Mammary epithelial cell (primary cell): ENCODE measurements at places on chromosomes 3 and 15.
A peak's percentile ranks its signal among the peaks of the same experiment; 100 is the strongest.

- no peak for DNase-seq
Measured at GRCh38 chr15:67783303-67783702, 42.0 kb upstream of the SKOR1 start.

- no peak for DNase-seq
Measured at GRCh38 chr3:110806924-110807323, 264.7 kb upstream of the NECTIN3 start.

GRCh38 chr3:65728138-65728537 is 310.6 kb downstream of the MAGI1 start:
- no peak for DNase-seq

DNA sequence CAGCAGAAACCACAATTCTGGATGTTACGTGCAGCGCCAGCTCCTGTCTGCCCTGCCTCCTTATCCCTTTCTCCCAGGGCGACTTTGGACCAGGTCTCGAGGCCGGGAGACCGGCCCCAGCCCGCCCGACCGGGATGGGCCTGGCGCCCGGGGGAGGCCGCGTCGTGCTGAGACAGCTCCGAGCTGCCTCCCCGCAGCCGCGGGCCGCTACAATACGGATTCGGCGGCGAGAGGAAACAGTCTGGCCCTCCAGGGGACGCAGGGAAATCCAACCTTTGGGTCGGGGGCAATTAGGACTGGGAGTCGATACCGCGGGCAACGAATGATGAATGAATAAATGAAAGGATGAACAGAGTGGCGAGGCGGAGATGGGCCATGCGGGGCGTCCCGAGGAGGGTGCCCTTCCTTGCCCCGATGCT is 537 bp downstream of the GRAMD2A start:
- DNase-seq, result peak; percentile 59

DNA sequence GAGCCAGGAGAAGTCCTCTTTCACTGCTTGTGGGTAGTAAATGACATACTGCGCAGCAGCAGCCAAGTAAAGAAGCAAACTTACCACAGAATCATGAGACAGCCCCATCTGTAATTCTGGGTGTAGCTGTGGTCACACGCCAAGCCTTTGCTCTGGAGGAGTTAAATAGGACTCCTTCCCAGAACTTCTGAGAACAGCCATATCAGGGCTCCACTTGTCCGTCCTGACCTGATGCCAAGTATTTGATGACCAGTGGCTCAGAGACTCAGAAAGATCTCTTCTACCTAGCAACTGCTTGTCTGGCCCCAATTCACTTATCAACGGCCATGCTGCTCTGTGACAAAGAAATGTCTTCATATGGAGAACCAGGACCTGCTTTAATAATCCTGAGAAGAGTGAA is 20.6 kb upstream of the GOLIM4 start:
- peak; percentile 67 for DNase-seq

GRCh38 chr3:196706327-196706726 is 5.7 kb downstream of the CEP19 start:
- DNase-seq, result no peak

DNA sequence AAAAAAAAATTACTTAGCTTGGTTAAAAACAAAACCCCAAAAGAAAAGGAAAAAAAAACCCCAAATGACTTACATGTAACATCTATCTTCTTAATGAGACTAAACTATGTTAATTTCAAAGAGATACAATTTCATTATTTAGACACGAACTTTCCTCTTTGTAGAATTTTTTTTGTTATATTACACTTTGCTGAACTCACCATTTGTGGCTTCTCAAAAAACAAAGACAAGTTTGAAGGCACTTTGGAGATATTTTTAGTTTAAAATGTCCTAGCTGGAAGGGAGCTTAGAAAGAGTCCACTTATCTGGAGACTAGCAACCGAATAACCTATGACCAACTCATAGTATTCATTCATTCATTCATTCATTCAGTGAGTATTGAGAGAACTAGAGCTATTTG is 301.7 kb upstream of the ROPN1 start:
- no peak for DNase-seq

DNA sequence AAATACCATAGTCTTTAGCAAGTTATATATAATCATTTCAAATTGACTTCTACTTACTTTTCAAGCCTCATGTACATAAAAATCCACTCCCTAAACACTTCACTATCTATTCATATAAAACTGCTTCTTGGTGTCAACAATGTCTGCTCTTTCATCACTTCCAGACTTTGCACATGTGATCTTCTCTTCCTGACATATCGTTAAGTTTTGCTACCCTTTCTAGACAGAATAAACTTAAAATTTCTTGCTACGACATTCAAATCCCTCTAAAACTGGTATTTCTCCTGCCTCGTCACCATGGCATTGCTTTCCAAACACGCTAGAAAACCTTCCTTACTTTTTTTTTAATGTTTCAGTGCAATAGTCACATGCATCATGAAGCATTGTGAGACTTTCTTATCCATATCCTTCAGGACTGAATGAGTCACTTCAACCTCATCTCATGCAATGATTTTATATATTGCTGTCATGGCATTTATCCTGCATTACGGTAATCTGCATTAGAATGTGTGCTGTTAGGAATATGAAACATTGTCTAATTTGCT is 122.8 kb downstream of the GMNC start:
- no peak for DNase-seq

- no peak for DNase-seq
Measured at GRCh38 chr3:195803289-195803908, 8.3 kb downstream of the MUC4 start.

GRCh38 chr3:194572143-194572789 is 61.0 kb downstream of the TMEM44 start:
- peak; percentile 30 for DNase-seq

GRCh38 chr3:160413613-160414248 is 14.3 kb downstream of the SMC4 start:
- peak; percentile 54 for DNase-seq

GRCh38 chr15:37098468-37099318 is 1.7 kb downstream of the MEIS2 start:
- DNase-seq, result peak; percentile 47

DNA sequence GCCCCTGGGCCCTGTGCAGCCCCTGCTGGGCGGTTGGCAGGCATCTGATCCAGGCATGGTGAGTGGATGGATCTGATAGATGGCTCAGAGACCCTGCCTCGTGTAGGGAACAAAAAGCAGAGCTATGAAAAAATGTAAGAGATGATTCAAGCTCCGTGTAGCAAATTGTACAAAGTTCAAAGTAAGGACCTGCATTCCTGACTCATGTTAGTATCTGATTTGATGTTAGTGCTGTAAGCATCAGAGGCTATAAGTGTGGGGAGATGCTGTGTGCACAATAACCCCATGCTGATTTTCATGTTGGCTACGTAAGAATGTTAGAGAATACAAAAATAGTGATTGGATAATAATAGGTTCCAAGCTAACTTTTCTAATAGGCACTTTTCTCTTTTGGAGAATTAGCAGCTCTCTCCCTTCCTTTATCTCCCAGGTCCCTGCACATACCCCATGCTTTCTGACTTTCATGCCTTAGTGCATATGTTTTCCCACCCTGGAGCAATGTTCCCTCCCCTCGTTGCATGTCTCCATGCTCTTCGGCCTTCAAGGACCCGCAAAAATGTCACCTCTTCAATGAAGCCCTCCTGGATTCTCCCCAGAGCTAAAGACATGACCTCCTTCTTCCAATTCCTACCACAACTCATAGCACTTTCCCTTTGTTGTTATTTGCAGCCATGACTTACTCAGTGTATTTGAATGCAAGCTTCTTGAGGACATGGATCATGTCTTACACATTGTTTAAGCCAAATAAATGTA is 1.6 kb downstream of the CCR9 start:
- no peak for DNase-seq

DNA sequence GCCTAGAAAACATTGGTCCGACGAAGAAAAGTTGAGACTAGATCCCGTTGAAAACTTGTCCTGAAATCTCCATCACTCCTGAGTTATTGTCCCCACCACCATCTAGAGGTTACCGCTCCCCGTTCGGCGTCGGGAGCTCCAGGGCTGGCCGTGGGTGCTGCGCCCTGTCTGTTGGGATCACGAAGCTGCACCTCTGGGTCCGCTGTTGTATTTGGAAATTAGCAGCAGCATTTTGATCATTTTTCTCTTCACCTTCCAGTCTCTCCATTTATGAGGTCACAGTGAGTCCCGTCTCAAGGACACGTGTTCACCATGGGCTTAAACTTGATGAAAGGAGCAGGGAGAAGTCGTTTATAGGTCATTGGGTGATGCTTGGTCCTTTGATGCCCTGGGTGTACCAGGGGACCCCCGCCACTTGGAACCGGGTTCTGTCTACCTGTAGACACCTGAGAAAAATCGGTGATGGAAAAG is 565 bp downstream of the MANF start:
- DNase-seq, result no peak
